ELR (cell line): ENCODE measurements at places on chromosomes 1 and 21.

GRCh38 chr21:17467829-17468228 is 45.0 kb upstream of the CXADR start:
- DNase-seq = no peak

GRCh38 chr1:231419738-231420298 is 2.3 kb downstream of the EGLN1 start:
- DNase-seq = peak; percentile 43

GRCh38 chr1:27496604-27497155 is 6.7 kb upstream of the WASF2 start:
- peak; percentile 34 for DNase-seq

- no peak for DNase-seq
Measured at GRCh38 chr1:214135886-214136285, 145.1 kb upstream of the SMYD2 start.

DNA sequence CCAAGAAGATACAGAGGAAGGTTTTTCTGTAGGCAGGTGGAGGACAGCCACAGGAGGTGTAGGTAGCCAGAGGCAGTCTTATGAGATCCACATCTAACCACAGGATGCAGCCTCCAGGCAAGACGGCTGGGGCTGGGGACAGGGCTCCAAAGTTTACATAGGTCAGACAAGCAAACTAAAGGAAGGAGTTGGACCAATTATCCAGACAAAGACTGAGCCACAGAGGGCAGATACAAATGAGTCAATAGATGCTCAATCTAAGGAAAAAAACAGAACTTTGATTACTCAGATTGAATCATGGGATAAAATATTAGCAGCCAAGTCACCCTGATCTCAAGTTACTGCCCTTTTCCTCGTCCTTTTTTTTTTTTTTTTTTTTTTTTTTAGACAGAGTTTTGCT is 91.6 kb downstream of the RGS7 start:
- peak; percentile 82 for DNase-seq

DNA sequence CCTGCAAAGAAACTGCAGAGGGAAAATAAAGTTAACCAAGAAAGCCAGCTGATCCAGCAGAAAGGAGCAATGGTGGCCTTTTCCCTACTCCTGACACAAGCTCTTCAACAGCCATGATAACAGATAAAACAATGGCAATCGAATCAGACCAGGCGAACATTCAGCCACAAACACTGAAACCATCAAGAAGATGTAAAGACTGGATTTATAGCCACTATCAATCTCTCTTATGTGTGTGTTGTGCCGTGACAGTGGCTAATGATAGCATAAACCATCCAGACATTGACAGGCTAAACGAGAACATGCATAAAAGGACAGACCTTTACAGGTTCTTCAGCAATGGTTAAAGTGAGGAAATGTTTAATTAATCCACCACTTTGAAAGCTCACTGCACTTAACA is 78.1 kb upstream of the RAB4A start:
- no peak for DNase-seq

GRCh38 chr1:81430955-81431623 is 369.6 kb upstream of the ADGRL2 start:
- no peak for DNase-seq

- peak; percentile 79 for DNase-seq
Measured at GRCh38 chr1:33298623-33299277, 22.1 kb downstream of the A3GALT2 start.

DNA sequence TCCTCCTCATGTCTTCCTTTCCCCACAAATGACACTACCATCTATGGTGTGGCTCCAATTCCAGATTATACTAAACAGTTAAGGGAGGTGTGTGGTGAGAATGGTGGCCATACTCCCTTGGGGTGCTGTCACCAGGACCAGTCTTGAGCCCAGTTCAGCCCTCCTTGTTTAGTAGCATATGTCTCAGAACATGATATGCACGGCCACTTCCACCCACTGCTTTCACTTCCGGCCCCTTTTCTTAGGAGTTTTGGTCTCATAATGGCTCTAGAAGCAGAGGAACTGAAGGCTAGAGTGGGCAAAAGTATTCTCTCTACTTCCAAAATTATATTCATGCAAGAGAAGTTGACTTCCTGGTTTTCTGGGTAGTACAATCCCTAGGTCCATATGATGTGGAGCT is 45.3 kb upstream of the CACNA1E start:
- DNase-seq = no peak

GRCh38 chr1:164805399-164805798 is 246.4 kb downstream of the PBX1 start:
- no peak for DNase-seq
